Activated T-helper 2 cell treated with anti-CD3 and anti-CD28 coated beads, Interferon-gamma antibody, Interleukin-2, Interleukin-4, amounts not matched to agents 10 μg/mL and 5 μg/mL and 100 μg/mL, durations not matched to agents 14 hours and 24 hours and 36 hours (primary cell): ENCODE measurements at places on chromosomes 3 and 15.

- no peak for DNase-seq
- peaks cover 1% of the 10 kb centered on the region for H3K4me1 ChIP-seq
- H3K4me3 ChIP-seq: no peak overlapping the region
- H3K27ac ChIP-seq: no peak overlapping the region
These were observed 230.8 kb upstream of the TBC1D5 start for GRCh38 chr3:17972959-17973906.

GRCh38 chr15:82808634-82809041, 790 bp upstream of the WHAMM start:
- H3K27ac ChIP-seq: no peak overlapping the region
- peaks cover 21% of the 10 kb centered on the region for H3K4me1 ChIP-seq
- no peak for DNase-seq

- H3K27ac ChIP-seq: no peak overlapping the region
- no peaks in the 10 kb centered on the region for H3K36me3 ChIP-seq
- H3K27me3 ChIP-seq: no peaks in the 10 kb centered on the region
- no peak for DNase-seq
These were observed 50.9 kb downstream of the LSAMP start for GRCh38 chr3:116394365-116394764.

DNA sequence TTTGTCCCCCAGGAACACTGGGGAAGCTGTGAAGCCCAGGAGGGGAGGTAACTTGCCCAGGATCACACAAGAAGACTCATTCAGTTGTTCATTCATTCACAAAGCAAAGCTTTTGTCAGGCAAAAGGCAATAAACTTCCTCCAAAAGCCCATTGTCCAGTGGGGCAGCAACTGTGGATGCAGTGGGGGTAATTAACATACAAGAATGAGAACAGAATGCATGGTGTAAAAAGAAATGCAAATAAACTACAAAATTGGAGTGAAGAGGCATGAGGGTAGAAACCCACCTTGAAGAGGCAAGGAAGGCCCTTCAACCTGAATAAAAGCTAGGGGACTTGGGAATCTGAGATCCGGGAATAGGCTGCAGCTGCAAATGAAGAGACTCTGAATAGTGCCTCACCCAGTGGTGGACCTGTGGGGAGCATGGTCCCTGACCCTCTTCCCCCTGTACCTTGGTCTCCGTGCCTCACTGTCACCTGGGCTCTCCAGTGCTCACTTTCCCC, 363.6 kb downstream of the CLSTN2 start:
- DNase-seq: no peak
- H3K4me1 ChIP-seq: no peaks in the 10 kb centered on the region
- H3K27me3 ChIP-seq: peaks cover 8% of the 10 kb centered on the region
- no peaks in the 10 kb centered on the region for H3K36me3 ChIP-seq
- no peak overlapping the region for H3K4me3 ChIP-seq

DNA sequence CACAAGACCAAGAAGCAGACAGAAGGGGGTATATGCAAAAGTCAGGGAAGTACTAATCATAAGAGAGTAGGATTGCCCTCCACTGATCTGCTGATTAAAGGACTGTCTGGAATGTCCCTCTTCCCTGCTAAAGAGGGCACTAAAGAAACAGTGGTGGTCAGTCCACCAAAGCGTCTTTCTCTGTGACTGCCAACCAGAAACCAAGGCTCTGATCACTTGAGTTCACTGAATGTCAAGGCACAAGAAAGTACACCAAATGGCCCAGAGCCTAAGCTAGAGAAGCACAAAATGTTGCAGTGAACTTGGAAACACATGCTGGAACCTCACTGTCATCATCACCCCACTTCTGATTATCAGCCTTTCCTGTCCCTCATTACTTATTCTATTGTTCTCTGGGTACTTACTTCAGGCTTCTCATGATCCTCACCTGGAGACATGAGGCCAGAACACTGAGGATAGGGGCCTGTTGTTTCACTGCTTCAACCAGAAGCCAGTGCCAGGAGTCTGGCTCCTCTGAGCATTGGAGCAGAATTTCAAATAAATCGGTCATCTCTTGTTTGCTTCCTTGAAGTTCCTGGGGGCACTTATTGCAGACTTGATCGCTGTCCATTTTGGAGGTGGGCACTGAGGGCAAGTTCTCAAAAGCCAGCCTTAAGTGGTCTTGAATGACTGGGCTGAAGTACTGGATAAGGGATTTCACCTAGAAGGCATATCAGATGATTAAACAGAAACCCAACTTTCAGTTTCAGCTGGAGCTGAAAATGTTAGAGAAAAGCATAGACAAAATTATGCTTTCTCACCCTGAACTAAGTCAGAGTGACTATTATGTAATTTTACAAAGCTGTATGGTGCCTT, 58.9 kb downstream of the EIF3J start:
- H3K4me3 ChIP-seq: no peak overlapping the region
- no peaks in the 10 kb centered on the region for H3K27me3 ChIP-seq
- H3K4me1 ChIP-seq: peaks cover 24% of the 10 kb centered on the region
- no peak for DNase-seq
- H3K36me3 ChIP-seq: peaks cover 54% of the 10 kb centered on the region
- H3K27ac ChIP-seq: peak overlapping the region; percentile 39

GRCh38 chr15:80778964-80779657, at the start of gene CEMIP:
TSS of gene CEMIP (plus strand) at chr15:80779370. CDS start at chr15:80873880, 94,510 bp downstream.
- peaks cover 31% of the 10 kb centered on the region for H3K4me1 ChIP-seq
- peaks cover 53% of the 10 kb centered on the region for H3K27me3 ChIP-seq
- H3K4me3 ChIP-seq: peak within 1 kb of the TSS; percentile 77
- H3K36me3 ChIP-seq: no peaks in the 10 kb centered on the region
- no peak within 1 kb of the TSS for H3K27ac ChIP-seq
- peak; percentile 63 for DNase-seq

DNA sequence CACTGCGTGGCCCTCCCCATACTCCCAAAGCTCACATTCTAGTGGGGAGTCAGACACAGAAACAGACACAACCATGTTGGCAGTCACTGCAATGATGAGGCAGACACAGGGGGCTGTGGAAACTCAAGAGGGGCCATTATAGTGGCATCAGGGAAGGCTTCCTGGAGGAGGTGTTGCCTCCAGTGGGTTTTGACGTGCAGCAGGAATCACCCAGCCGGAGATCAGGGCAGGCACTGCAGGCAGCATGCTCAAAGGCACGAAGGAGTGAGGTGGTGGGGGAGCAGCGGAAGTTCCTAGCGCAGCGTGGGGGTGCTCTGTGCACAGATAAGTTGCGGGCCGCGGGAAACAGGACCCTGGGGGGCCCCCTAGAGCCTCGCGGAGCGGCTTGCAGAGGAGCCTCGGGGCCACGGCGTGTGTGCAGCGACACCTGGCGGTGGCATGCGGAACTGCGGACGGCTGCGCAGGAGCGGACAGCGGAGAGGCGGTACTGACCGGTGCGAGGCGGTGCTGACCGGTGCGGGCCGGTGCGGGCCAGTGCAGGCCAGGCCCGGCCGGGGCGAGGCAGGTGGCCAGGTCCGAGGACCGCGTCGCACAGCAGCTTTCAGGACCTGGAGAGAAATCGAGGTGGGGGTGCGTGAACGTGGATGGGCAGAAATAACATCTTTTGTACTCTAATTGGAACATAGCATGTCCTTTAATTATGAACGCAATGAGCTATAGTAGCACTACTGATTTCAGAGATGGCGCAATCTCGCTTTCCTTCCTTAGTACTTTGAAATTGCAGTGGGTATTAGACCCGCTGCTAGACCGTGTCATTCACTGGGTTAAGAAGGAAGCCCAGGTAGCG, 101.5 kb downstream of the FBLN2 start:
- peaks cover 31% of the 10 kb centered on the region for H3K27me3 ChIP-seq
- H3K4me1 ChIP-seq: peaks cover 3% of the 10 kb centered on the region
- no peaks in the 10 kb centered on the region for H3K36me3 ChIP-seq
- no peak overlapping the region for H3K4me3 ChIP-seq
- peak; percentile 64 for DNase-seq
- H3K27ac ChIP-seq: no peak overlapping the region

DNA sequence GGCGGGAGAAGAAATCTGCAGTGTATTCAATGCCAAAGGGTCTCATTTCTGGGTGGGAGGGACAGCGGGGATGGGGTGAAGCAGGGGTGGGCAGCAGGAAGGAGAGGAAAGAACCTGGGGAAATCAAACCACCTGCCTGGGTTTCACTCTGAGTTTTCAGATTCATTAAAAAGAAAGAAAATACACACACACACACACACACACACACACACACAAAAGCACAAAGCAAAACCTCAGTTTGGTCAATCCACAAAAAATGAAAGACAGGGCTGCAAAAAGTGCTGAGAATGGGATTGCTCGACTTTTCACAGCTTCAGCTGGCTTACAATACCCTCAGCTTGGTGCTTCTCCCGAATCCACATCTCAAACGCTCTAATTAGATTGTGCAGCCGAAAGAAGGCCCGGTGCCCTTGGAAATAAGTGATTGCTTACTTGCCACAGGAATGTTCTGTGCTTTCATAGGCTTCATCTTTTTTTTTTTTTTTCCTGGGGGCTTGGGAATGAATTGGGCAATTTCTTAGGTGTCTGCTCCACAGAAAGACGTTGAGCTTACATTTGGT, 370.5 kb downstream of the RORA start:
- no peak overlapping the region for H3K27ac ChIP-seq
- DNase-seq: no peak
- H3K27me3 ChIP-seq: peaks cover 50% of the 10 kb centered on the region
- no peaks in the 10 kb centered on the region for H3K36me3 ChIP-seq
- peaks cover 4% of the 10 kb centered on the region for H3K4me1 ChIP-seq
- H3K4me3 ChIP-seq: no peak overlapping the region

GRCh38 chr3:192060160-192060781, 599.3 kb downstream of the PYDC2 start:
- H3K27ac ChIP-seq: no peak overlapping the region
- H3K4me3 ChIP-seq: no peak overlapping the region
- H3K4me1 ChIP-seq: no peaks in the 10 kb centered on the region

DNA sequence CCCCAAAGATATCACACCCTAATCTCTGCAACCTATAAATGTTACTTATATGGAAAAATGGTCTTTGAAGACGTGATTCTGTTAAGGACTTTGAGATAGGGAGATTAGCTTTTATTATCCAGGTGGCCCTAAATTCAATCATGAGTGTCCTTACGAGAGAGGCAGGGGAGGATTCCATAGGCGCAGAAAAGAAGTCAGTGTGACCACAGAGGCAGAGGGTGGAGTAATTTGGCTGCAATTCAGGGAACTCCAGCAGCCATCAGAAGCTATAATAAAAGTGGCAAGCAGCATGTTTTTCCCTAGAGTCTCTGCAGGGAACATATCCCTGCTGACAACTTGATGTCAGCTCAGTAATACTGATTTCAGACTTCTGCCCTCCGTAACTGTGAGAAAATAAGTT, 315.2 kb upstream of the ROBO2 start:
- no peak for DNase-seq
- H3K4me3 ChIP-seq: no peak overlapping the region
- no peaks in the 10 kb centered on the region for H3K27me3 ChIP-seq
- no peak overlapping the region for H3K27ac ChIP-seq
- H3K36me3 ChIP-seq: no peaks in the 10 kb centered on the region

GRCh38 chr15:85026304-85027032, 44.8 kb downstream of the PDE8A start:
- DNase-seq: no peak
- H3K36me3 ChIP-seq: no peaks in the 10 kb centered on the region
- no peaks in the 10 kb centered on the region for H3K27me3 ChIP-seq
- no peak overlapping the region for H3K27ac ChIP-seq

- peaks cover 88% of the 10 kb centered on the region for H3K36me3 ChIP-seq
- H3K27ac ChIP-seq: peak overlapping the region; percentile 98
- no peak for DNase-seq
- H3K27me3 ChIP-seq: no peaks in the 10 kb centered on the region
- peaks cover 93% of the 10 kb centered on the region for H3K4me1 ChIP-seq
These were observed 15.5 kb upstream of the ZBED2 start for GRCh38 chr3:111610612-111611054.

DNA sequence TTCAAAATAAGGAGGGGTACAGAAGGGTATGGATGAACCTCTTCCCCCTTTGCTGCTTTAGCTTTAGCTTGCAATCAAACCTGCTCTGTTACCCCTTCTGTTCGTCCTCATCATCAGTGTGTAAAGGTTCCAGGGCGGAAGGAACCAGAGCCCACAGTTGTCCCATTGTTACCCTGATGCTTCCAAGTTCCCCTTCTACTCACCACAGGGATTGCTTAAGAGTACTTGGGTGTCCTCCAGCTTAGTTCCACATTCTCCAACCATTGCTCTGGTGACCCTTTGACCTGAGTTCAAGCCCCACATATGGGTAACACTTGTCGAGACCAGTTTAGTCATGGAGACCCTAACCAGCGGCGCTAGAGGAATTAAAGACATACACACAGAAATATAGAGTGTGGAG, 1080.1 kb upstream of the ALCAM start:
- DNase-seq: no peak
- H3K36me3 ChIP-seq: no peaks in the 10 kb centered on the region
- peaks cover 4% of the 10 kb centered on the region for H3K4me1 ChIP-seq
- H3K27me3 ChIP-seq: no peaks in the 10 kb centered on the region
- H3K27ac ChIP-seq: no peak overlapping the region
- no peak overlapping the region for H3K4me3 ChIP-seq

GRCh38 chr15:83110381-83110780, 2.9 kb downstream of the TM6SF1 start:
- H3K27me3 ChIP-seq: peaks cover 8% of the 10 kb centered on the region
- no peak for DNase-seq

DNA sequence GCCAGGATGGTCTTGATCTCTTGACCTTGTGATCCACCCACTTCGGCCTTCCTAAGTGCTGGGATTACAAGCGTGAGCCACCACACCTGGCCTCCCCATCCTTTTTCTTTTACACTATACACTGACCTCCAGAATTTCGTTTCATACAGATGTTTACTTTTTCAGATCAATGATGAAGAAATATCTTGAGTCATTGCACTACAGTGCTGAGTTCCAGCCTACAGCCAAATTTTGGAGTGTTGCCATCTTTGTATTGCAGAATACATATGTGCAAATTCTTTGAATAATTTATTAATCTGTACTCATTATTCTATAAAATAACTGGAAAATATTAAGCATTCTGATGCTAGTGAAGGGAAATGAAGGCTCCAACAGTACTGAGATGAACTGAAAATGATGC, 12.5 kb downstream of the ZPLD1 start:
- no peak overlapping the region for H3K4me3 ChIP-seq
- peaks cover 1% of the 10 kb centered on the region for H3K27me3 ChIP-seq
- H3K36me3 ChIP-seq: no peaks in the 10 kb centered on the region
